Activated CD4-positive, alpha-beta T cell treated with anti-CD3 and anti-CD28 coated beads, Interleukin-2, amount 50 U/mL, for 4 hours (primary cell): ENCODE measurements at places on chromosomes 3 and 15.

- no peak for DNase-seq
These were observed 23.9 kb upstream of the HEG1 start for GRCh38 chr3:125079675-125080045.

GRCh38 chr3:193391902-193392301 lies 13.3 kb upstream of the ATP13A5 start:
- no peak for DNase-seq

DNA sequence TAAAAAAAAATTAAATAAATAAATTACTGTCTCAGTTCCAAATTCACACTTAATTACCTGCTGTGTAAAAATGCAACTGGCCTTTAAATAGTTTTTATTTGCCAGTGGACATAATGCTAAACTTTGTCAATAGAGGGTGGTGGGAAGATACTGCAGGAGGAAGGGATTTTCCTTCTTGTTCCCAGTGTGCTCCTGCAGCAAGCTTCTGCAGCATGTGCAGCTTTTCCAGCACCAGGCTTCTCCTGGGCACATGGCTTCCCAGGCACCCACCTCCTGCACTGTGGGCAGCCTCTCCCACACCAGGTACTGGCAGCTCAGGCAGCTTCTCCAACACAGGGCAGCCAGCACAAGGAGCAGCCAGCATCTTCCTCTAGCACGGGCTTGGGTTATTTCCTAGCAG lies 29.6 kb upstream of the BBX start:
- DNase-seq, result no peak

- no peak for DNase-seq
These were observed 5.6 kb downstream of the GALNT15 start for GRCh38 chr3:16179771-16180736.

- no peak for DNase-seq
These were observed 207.6 kb downstream of the STAG1 start for GRCh38 chr3:136544532-136544931.

DNA sequence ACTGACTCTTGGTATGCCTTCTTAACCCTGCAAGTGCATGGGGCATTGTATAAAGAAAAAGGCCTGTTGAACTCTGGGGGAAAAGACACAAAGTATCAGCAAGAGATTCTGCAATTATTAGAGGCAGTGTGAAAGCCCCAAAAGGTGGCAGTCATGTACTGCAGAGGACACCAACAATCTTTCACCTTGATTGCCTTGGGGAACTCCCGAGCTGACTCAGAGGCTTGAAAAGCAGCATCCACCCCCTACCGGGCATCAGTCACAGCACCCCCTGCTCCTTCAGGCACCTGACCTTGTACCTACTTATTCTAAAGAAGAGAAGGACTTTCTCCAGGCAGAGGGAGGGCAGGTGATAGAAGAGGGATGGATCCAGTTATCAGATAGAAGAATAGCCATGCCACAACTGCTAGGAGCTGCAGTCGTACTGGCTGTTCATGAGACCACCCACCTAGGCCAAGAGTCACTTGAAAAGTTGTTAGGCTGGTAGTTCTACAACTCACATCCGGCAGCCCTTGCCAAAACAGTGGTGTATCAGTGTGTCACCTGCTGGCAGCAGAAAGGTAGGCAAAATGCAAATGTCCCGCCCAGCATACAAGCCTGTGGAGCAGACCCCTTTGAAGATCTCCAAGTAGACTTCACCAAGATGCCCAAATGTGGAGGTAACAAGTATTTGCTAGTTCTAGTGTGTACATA lies 241.6 kb upstream of the CNTN6 start:
- DNase-seq, result no peak

- DNase-seq, result no peak
These were observed 28.2 kb downstream of the CCR9 start for GRCh38 chr3:45914362-45915058.

- no peak for DNase-seq
These were observed 68.6 kb downstream of the KAT2B start for GRCh38 chr3:20108869-20109268.

- DNase-seq, result no peak
These were observed 283.6 kb downstream of the UACA start for GRCh38 chr15:70479785-70480184.

DNA sequence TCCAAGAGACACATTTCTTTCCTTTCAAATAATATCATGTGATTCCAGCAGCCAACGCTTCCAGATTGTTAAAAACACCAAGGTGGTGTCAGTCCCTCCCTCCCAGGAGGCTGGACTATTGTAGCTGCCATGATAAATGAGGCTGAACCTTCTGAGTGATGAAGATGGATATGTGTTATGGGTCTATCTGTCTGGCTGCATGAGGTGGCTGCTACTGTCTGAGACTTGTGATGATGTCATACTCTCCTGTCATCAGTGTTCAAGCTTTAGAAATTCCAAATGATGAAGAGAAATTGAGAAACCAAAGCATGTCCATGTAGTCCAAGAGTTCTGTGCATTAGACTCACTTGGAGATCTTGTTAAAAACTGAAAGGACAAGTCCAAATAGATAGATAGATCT lies 683.0 kb downstream of the NTRK3 start:
- DNase-seq, result no peak
